ENCODE measurements at places on chromosomes 5 and 9. TPM values are rescaled to one million over a fixed set of nuclear protein-coding genes. Genes with fewer than 3 reads are reported as not detected.

Gene GTF2H2C
- total RNA-seq, result 39.3 TPM

Gene F2RL1
- 1.6 TPM for total RNA-seq

Gene MCCC2
- 30.9 TPM for total RNA-seq

Gene PAPPA
- total RNA-seq, result 0.42 TPM

Gene GFI1B
- 3.3 TPM for total RNA-seq

Gene DNAI1
- not detected for total RNA-seq

Gene SLC25A2
- total RNA-seq, result 0.74 TPM

Gene SMIM33
- 0.54 TPM for total RNA-seq

Gene PHF24
- total RNA-seq, result not detected

Gene TRPM6
- 0.17 TPM for total RNA-seq

Gene CER1
- not detected for total RNA-seq

Gene CDO1
- total RNA-seq, result 1.7 TPM

Gene IFNK
- not detected for total RNA-seq

Gene NOXA1
- total RNA-seq, result 3.8 TPM

Gene ARSI
- total RNA-seq, result not detected

Gene PCDHB15
- not detected for total RNA-seq

DNA sequence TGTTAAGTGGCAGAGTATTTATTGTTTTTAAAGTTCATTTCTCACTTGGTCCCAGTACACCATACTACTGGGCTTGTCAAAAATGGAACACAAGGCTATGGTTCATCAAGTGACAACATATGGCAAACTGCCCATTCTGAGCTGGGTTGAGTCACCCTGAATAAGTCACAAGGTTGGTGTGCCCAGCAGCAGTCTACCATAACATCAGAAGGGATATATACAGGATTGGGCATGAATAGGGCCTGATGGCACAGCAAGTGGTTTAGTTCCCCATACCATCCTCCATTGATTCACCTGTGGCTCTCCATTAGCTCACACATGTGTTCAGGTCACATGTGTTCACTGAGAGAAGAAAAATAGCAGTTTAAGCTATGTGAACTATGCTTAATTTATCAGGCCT, 249.8 kb upstream of the PRDM9 start:
- no peak for DNase-seq

DNA sequence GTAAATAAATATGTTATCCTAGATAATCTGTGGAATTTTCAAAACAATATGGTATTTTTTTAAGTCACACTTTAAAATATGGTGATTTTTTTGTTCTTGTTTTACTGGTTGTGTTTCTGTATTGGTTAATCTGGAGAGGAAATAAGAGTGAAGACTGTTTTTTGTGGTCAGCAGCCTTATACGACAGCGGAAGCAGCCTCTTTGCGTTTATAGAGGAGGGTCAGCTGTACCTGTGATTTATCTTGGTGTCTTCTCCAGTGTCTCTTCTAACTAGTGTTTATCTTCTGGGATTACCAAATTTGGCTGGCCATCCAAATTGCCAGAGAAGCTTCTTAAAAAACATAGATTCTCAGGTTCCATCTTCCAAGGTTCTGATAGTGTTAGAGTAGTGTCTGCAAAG, 58.7 kb downstream of the ICE1 start:
- no peak for DNase-seq

DNA sequence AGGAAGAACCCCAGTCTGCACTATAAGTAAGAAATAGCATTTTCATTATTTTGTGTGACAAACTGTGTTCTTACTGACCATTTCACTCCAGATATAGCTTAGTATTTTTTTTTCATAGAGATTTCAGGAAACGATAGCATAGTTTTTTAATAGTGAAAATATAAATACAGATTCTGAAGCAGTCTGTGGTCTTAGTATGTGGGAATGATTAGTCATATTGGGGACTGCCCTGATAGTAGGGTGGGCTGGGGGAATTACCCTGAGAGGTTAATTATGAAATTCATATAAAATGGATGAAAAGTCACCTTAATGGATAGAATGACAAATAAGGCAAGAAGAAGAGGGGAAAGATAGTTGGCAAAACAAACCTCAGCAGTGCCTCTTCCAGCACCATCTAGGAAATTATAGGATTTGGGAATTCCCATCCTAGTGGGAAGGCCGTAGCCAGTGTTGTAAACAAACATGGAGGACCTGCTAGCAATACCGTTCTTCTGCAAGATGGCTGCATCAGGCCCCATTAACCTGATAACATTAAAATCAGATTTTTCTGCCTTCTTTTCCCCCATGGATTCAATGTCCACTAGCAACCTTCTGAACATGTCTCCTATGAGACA, 23.7 kb upstream of the NR3C1 start:
- DNase-seq, result no peak

GRCh38 chr5:175542232-175542965, 64.0 kb downstream of the SFXN1 start:
- no peak for DNase-seq

DNA sequence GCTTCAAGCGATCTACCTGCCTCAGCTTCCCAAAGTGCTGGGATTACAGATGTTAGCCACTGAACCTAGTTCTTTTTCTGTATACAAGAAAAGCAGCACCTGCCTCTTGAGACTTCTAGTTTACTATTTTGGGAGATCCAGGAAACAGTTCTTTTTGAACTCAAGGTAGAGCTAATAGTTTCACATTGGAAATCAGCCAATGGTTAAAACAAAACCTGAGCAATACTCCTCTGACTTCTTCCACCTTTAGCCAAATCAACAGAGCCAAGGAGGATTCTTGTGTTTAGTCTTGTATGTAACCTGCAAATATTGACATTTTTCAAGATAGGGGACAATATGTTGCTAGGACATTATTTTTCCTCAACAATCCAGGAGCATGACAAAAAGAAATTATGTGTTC, 349.4 kb downstream of the SH3GL2 start:
- no peak for DNase-seq

DNA sequence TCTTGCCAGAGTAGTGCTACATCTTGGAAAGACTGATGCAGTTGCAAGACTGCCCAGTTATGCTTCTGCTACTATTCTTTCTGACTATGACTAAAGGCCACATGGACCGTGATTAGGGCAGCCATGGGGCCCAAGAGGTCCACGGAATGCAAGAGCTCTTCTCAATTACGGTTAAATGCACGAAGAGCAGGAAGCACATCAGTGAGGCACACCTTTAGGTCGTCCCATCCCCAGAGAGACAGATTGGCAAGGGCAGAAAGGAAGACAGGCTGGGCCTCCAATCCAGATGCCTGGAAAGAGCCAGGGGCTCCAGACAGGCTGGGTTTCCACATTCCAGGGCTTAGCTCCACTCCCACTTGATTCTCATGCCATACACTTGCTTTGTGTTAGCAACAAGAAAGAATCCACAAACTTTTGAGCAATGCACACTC, 132.3 kb upstream of the SLIT3 start:
- DNase-seq, result no peak

DNA sequence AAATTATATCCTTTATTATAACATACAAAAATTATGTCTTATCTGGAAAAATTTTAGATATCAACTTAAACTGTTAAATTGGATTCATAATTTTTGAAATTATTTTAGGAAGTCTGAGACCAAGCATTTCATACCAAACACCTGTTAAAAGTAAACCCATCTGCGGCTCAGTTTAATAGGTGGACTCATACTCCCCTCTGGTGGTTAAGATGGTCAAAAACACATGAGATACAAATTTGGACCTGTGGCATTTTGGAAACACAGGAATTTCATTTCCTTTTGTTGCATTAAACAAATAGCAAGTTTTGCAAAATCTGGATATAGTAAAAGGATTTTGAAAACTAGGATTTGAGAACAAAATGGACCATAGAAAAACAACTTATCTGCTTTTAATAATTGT, 53.7 kb downstream of the RGMB start:
- DNase-seq, result no peak

DNA sequence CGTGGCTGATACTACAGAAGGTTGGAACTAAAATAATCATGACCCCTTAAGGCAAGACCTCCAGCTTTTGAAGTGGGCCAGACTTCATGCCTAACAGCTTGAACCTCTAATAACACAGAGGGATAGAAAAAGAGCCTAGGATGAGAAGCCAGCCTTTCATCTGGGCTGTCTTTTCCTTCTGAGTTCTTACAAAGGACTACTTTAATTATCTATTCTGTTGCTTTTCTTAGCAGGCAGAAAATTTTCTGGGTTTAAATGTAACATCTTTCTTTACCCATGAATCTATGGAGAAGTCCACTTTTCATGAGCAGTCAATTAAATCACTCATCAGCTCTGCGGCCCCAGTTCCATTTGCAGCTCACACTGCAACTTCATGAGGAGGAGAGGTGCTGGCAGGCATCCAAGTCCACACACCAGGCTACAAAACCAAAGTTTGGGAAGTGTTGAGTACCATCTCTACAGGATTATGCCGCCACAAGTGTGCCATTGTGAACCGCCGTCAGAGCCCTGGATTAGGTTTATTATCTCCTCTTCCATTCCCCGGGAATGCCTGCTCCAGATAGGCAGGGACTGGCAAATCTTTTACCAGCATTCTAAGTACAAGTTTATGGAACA, 192.0 kb downstream of the TLE4 start:
- DNase-seq, result no peak

GRCh38 chr5:10626473-10627013, 62.7 kb downstream of the ANKRD33B start:
- DNase-seq, result no peak

GRCh38 chr5:124713595-124713994, 32.8 kb downstream of the ZNF608 start:
- no peak for DNase-seq

DNA sequence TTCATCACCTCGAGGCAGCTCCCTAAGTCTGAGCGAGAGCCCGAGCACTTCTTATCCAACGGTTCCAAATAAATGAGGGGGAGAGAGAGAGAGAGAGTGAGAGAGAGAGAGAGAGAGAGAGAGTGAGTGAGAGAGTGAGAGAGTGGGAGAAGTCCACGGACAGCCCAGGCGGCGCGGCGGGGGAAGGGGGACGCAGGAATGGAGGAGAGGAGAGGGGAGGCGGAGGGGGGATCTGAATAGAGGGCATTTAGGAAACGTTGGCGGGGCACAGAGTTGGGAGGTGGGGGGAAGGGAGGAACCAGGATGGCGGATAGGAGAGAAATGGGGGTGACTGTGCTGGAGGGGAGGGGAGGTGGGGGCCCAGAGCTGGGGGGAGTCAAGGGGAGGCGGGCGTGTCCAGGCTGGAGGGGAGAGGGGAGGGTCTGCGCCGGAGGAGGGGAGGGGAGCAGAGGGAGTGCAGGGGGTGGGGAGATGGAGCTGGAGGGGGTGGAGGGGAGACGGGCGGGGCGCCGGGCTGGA, 398 bp upstream of the BASP1 start:
- DNase-seq, result no peak

- no peak for DNase-seq
Measured at GRCh38 chr5:22970956-22971618, 117.9 kb upstream of the CDH12 start.

DNA sequence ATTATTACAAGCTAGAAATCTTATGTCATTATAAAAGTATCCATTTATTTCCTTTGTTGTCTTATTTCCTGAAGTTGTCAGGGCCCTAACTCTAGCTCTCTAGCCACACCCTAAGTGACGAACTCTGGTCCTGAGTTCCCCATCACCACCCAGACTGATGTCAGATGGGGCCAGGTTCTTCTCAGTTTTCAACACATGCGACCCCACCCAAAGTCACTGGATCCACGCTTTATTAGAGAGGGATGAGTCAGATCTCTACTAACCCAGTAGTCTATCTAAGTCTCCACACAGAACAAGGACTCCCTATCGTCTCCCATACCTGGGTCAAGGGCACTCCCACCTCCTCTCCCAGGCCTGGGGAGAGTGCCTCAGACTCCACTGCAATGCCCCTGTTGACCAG, 6.8 kb upstream of the FEM1C start:
- DNase-seq, result no peak

- DNase-seq, result no peak
Measured at GRCh38 chr9:35042081-35042604, 30.3 kb downstream of the VCP start.

- DNase-seq, result no peak
Measured at GRCh38 chr5:92890841-92891244, 690.2 kb downstream of the NR2F1-AS1 start.

DNA sequence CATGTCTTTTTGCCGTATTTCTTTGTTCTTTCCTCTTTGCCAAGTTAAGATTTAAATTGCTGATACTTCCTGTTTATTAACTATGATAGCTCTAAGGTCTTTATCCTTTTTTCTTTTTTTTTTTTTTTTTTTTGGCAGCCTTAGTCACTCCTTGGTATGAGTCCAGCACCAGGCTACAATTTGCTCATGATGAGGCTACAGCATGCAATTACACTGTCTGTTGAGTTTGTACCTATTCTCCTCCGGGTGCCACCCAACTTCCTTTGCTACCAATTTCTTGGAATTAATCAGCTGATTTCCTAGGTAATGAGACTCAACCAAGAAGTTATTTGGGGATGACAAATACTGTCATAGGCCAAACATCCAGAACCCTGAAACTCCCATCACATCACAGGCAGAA, 25.5 kb downstream of the ACTL7B start:
- no peak for DNase-seq

GRCh38 chr5:56142614-56143372, 90.3 kb downstream of the ANKRD55 start:
- DNase-seq, result peak; percentile 17

GRCh38 chr5:143056792-143057579, 286.8 kb downstream of the ARHGAP26 start:
- no peak for DNase-seq

GRCh38 chr5:77867914-77868313, 91.8 kb upstream of the TBCA start:
- DNase-seq, result no peak

- DNase-seq, result no peak
Measured at GRCh38 chr5:82309091-82309531, 31.0 kb upstream of the RPS23 start.

- no peak for DNase-seq
Measured at GRCh38 chr5:151881621-151882225, 42.9 kb downstream of the GLRA1 start.

DNA sequence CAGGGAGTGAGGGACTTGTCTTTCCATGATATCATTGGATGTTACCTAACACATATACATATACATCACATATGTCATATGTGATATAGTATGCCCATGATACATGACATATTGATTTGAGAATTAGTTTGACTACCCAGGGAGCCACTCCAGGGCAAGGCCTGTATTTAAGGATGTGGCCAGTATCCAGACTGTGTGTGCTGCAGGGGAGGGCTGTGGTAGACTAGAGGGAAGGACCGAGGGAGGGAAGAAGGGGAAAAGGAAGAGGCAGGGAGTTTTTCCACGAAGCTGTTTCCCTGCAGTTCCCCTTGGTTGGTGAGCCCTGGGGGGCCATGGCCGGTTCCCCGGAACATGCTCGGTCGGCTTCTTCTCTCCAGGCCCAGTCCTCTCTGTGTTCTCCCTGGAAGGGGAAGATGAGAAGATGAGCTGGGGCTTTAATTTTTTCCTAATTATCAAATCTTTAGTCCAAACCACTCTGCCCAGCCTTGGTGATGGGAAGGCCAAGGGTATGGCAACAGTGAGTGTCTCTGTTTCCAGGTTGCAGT, 48.7 kb downstream of the NSUN2 start:
- DNase-seq, result no peak

GRCh38 chr5:102539562-102539961, 40.8 kb upstream of the SLCO6A1 start:
- DNase-seq, result no peak

- no peak for DNase-seq
Measured at GRCh38 chr9:93154293-93154903, 20.3 kb upstream of the NINJ1 start.

Measured in CD4-positive, CD25-positive, alpha-beta regulatory T cell (primary cell).